Fibroblast of upper back skin (primary cell): ENCODE measurements at places on chromosomes 13 and 19.
A peak's percentile ranks its signal among the peaks of the same experiment; 100 is the strongest.

- no peak for DNase-seq
Measured at GRCh38 chr19:12752056-12752781, 628 bp downstream of the BEST2 start.

DNA sequence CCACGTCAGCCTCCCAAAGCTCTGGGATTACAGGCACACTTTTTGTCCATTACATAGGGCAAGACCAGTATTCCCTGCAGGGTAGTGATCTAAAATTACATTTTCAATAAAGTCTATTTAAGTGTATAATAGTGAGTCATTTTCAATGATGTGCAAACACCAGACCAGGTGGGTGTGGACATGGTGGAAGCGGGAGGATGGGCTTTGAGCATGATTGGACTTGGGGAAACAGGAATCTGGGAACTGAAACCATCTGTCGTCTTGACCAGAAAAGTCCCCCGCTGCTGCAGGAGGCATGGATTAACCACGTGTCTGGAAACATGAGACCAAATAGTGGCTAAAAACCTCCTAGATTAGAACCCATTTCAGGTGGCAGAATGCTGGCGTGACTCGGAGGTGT is 4.9 kb downstream of the FXYD3 start:
- DNase-seq, result peak; percentile 89

DNA sequence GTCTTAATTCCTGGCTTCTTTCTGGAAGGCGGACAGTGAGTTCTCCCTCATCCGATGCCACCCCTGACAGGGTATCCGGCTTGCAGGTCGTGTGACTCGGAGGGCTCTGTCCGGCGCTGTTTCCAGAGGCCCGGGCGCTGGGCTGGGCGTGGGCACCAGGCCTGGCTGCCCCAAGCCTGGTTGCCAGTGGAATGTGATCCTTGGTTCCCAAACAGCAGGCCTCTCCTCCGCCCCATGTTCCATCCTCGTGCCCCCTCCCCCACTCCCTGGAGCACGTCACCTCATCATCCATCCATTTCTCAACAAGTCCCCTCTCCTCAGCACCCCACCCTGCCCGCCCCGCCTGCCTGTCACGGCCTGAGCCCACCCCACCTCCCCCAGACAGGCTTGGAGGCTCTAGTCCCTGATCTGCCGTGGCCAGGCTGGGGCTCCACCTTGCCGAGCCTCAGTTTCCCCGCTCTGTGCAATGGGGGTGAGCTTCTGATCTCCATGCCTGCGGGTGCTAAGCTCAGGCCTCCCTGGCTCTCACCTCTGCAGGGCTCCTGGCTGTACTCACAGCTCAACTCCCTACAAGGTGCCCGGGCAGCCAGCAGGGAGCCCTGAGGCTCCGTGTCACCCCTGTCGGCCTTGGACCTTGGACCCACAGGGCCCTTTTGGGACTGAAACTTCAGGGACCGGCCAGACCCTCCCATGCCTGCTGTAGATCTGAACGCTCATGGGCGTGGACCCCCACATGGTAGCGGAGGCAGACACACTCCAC is 2.3 kb downstream of the TBXA2R start:
- DNase-seq, result no peak

- DNase-seq, result no peak
Measured at GRCh38 chr19:1616875-1617274, 11.6 kb upstream of the UQCR11 start.

DNA sequence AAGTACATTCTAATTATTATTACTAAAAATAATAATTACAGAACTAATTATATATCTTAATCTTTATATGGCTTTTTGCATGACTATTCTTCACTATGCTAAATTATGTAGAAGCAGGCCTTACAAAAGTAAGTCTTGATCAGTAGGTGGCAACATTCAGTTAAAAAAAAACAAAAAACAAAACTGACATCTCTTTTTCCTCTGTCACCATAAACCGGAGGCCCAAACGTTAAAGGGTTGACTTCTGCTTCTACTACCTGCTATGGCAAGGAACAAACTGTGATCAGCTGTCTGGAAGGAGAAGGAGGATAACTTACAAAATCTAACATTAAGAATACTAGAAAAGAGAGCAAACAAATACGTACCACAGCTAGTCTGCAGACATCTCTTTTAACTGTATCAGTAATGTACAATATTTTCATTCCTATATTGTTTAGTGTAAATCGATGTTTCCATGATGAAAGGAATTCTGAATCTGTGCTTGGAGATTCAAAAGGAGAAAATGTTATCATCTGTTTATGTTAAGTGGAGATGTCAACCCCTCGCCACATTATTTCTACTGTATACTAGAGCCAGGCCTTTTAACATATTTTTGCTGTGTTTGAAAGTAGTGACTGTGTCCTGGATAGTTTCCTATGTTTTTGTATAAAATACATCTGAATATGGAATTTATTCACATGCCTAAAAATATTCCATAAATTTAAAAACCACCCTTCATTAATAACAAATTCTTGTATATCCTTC is 1525.4 kb downstream of the SLITRK1 start:
- peak; percentile 2 for DNase-seq

- DNase-seq, result no peak
Measured at GRCh38 chr19:51546107-51546649, 14.7 kb upstream of the SIGLEC6 start.
